ENCODE measurements at places on chromosomes 16 and 17.

- no peak for DNase-seq
These were observed 9.2 kb upstream of the MEAK7 start for GRCh38 chr16:84513666-84514065.

DNA sequence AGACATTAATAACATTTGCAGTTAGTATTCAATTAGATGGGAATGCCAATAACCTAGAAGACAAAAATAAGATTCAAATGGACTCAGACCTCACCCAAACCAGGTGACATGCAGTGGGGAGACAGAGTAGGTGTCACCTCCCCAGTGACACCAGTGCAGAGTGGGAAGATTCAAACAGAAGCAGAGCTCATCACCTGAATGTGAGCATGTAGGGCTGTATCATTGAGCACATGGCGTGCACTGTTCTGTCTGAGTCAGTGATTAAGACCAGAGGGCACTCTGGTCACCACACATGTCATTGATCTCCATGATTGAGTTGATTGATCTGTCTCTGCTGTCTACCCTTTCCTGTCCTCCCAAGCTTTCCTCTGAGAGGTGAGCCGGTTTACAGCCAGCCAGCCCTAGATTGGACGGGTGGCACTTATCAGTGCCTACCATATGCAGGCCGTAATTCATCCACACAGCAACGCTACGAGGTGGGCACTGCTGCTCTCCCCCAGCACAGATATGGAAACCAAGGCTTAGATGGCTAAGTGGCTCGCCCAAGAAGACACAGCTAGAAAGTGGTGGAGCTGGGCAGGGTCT, 34.0 kb downstream of the RHBDL3 start:
- DNase-seq = no peak

- no peak for DNase-seq
These were observed 91.1 kb downstream of the ANKFN1 start for GRCh38 chr17:56244268-56244890.

GRCh38 chr17:21425321-21425720, 49.2 kb downstream of the KCNJ12 start:
- no peak for DNase-seq

DNA sequence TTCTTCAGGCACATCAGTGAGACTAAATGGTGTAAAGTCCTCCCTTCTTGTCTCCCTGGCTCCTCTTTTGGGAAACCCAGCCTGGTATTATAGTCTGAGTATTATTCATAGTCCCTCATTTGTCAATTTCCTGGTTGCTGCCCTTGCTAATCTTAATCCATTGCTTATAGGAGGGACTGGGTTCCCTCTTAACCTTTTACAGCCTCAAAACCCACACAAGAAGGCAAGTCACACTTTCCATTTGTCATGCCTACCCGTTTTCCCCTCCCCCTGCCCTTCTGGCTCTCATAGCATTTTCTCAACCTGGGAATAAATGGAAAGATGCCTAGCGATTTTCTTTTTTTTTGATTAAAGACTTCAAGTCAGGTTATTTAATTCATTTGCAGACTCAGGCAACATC, 124.8 kb downstream of the MAP2K6 start:
- no peak for DNase-seq

GRCh38 chr16:9533042-9533441, 441.6 kb downstream of the HAPSTR1 start:
- DNase-seq = no peak

DNA sequence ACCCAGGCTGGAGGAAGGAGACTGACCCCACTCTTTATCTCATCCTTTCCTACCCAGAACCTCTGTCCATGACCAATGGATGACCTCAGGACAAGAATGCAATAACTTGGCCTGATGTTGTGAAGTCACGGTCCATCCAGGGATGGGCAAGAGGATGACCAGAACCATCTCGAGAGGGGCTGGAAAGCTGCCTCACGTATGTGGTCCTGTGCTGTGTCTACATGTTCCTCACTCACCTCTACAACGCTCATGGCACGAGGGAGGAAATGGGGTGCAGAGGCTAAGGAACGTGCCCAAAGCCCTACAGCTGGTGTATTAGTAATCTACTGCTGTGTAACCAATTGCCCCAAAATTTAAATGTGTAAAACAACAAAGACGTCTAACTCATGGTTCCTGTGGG, 7.3 kb upstream of the KCTD5 start:
- no peak for DNase-seq

- DNase-seq = no peak
These were observed 24.9 kb downstream of the ACSF3 start for GRCh38 chr16:89118361-89119165.

- DNase-seq = no peak
These were observed 45.1 kb downstream of the TNFRSF13B start for GRCh38 chr17:16926571-16927451.

GRCh38 chr17:42241871-42242270, 34.3 kb downstream of the STAT5B start:
- DNase-seq = no peak

Data from CD4-positive, alpha-beta T cell treated with Interleukin-4 for 4 hours (primary cell).